ENCODE measurements at places on chromosomes 7 and 10. TPM values are rescaled to one million over a fixed set of nuclear protein-coding genes. Genes with fewer than 3 reads are reported as not detected.

The IKZF1 gene
- 295 TPM for total RNA-seq

The ZNF107 gene
- 12.9 TPM for total RNA-seq

The ITPRID1 gene
- total RNA-seq = not detected

DNA sequence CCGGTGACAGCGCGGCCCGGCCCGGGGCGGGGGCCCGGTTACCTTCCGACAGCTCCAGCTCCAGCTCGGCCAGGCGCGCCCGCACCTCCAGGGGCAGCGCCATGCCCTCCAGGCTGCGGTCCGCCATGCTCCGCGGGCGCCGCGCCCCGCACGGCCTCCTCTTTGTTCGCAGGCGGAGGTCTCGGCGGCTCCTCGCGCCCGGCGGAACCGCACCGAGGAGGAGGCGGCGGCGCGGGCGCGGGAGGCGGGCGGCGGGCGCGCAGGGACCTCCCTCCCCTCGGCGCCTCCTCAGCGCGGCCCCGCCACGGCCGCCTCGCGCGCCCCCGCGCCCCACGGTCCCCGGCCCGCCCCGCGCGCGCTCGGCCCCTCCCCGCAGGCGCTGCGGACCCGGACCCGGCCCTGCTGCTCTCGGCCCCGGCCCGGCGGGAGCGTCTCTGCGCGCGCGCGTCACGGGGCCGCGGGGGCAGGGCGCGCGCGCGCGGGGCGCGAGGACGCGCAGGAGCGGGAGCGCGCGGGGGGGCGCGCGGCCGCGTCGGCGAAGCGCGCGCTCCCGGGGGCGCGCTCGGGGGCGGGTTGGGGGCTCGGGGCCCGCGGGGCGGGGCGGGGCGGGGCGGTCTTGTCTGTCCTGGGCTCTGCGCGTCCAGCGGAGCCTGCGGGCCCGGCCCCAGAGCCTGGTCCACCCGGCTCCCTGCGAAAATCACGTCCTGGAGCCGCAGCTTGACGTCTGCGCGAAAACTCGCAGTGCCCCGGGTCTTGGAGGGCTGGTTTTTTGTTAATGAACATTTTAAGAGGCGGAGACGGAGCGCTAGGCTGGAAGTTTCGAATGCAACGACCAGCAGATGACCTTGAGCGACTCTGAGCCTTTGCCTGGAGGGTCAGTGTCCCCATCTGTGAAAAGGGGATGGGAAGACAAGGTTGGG, at the start of gene DIP2C:
Gene DIP2C (minus strand): TSS at position 217 of the 920 bp plus-strand sequence. CDS start 90 bp downstream, at position 127.
- no peak for DNase-seq
- peak within 1 kb of the TSS; percentile 38 for H3K4me3 ChIP-seq
- H3K4me1 ChIP-seq = peaks cover 6% of the 10 kb centered on the region
- H3K36me3 ChIP-seq = no peaks in the 10 kb centered on the region
- no peak within 1 kb of the TSS for H3K27ac ChIP-seq

DNA sequence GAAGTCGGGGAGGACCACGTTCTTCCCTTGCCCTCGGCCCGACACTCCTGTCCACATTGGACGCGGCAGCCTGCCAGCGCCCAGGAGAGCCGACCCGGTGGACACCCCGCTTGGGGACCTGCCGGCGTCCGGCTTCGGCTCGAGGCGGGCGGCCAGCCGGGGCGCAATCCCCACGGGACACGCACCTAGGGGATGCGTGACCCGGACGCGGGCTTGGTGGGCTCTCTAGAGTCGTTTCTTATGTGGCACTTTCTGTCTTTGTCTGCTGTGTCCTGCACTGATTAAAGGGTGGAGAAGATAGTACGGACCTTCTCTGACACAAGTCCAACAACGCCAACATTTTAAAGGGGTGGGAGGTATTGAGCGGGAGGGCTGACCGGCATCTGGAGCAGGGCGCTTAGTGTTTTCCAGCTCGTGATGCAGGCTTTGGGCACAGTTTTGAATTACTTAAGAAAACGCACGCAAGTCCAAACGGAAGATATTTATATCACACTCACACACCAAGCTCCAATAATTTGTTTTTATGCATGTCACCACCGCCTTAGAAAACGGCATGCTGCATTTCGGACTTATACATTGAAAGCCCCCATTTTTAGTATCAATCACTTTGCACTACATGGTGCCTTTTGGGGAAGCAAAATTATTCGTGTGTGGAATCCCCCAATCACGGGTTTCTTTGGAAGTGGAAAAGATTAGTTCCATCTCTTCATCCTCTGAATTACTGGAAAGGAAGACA, 3.9 kb upstream of the SPAG6 start:
- no peak for DNase-seq
- H3K4me3 ChIP-seq = peak overlapping the region; percentile 76
- H3K27ac ChIP-seq = peak overlapping the region; percentile 52
- H3K4me1 ChIP-seq = peaks cover 28% of the 10 kb centered on the region

DNA sequence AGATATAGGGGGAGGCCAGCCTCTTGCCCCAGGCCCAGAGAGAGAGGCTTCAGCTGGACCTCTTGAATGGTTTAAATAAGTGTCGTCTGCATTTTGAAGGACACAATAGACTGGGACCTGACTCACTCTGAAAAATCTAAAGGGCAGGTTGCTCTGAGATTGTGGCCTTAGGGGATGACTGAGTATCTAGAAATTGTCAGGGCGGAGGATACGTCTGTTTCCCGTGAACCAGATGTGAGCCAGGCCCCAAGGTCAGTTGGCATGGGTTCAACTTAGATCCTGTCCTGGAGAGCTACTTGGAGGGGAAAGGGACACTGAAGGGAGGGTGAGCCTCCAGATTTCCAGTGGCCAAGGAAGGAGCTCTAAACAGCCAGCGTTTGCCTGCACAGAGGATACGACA, 110.2 kb downstream of the CHN2 start:
- DNase-seq = no peak
- H3K27ac ChIP-seq = no peak overlapping the region
- no peaks in the 10 kb centered on the region for H3K4me1 ChIP-seq
- H3K27me3 ChIP-seq = no peaks in the 10 kb centered on the region

DNA sequence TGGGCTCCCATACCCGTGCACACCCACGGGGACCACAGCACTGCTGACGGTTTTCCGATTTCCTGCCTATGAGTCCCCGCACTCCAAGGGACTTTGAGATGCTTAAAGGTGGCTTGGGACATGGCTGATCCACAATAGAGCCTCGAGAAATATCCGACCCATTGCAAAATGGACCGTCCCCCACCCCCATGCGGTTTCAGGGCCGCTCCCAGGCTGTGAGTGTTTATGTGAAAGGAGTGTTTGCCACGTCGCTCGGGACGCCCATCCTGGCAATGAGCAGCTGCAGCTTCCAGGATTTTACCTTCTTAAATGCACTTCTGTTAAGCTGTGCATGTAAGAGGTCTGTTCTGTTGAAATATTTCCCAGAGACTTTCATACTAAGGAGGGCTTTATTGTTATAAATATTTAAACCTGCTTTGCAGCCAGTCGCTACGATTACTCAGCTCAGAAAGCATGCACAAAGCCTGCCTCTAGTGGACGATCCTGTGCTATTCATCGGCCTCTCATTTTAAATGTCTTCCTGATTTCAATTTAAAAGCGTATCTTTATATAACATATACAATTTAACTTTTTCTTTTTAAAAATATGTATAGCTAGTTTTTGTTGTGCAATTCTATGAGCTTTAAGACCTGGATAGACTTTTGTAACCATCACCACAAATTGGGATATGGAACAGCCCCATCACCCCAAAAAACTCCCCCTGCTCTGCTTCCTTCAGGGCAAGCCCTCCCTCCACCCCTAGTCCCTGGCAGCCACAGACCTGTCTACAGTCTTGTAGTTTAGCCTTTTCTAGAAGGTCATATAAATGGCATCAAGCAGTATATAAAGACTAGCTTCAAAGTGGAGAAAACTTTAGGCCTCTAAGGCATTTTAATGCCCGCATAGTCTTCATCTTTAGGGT, 418.3 kb downstream of the PAXIP1 start:
- no peak overlapping the region for H3K27ac ChIP-seq
- no peaks in the 10 kb centered on the region for H3K27me3 ChIP-seq
- H3K4me3 ChIP-seq = no peak overlapping the region
- no peaks in the 10 kb centered on the region for H3K36me3 ChIP-seq
- H3K4me1 ChIP-seq = no peaks in the 10 kb centered on the region
- DNase-seq = no peak

DNA sequence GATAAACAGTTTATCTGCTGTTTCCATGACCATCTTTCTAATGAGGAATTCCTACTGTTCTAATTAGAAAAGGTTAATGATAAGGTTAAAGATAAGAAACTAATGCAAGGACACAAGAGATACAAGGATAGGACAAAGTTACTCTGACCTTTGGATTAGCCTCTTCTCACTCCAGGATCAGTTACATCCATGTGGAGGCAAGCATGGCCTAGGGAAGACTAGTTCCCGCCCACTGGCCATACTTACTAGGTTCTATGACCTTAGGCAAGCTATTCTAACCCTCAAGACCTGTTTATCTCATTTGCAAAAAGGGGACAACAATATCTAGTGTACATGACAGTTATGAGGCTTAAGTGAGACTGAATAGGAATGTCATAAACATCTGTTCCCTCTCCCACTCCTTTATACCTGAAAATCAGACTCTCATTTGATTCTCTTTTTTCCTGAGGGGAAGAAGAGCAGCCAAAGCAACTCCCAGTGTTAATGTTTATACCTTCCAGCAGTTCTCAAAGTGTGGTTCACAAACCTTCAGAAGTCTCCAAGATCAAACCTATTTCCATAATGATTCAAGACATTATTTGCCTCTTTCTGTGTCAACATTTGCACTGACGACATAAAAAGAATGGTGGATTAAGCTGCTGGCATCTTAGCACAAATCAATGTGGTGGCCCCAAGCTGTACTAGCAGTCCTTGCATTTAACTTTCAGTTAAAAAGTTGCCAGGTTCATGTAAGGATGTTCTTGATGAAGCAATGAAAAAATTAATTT, 72.0 kb downstream of the SRPK2 start:
- no peak for DNase-seq
- H3K4me1 ChIP-seq = peaks cover 37% of the 10 kb centered on the region
- H3K27ac ChIP-seq = no peak overlapping the region
- H3K27me3 ChIP-seq = no peaks in the 10 kb centered on the region

DNA sequence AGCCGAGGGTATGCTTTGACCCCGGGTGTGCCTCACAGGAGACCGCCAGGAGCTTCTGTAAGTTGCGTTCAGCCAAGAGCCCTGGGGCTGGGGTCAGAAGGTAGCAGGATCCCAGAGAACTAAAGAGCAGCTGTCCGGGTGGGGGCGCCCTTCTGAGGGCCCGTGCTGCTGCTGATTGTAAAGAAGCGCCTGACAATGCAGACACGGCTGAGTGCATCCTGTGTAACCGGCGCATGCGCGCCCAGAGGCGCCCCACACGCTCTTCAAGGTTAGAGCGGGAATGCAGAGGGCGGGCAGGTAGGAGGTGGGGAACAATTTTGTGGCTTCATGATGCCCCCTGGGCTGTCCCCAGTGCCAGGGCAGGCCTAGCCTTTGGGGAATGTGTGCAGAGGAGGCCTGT, 210.2 kb upstream of the CTBP2 start:
- no peaks in the 10 kb centered on the region for H3K4me1 ChIP-seq
- DNase-seq = no peak
- no peak overlapping the region for H3K4me3 ChIP-seq
- no peaks in the 10 kb centered on the region for H3K36me3 ChIP-seq
- peaks cover 2% of the 10 kb centered on the region for H3K27me3 ChIP-seq
- no peak overlapping the region for H3K27ac ChIP-seq

DNA sequence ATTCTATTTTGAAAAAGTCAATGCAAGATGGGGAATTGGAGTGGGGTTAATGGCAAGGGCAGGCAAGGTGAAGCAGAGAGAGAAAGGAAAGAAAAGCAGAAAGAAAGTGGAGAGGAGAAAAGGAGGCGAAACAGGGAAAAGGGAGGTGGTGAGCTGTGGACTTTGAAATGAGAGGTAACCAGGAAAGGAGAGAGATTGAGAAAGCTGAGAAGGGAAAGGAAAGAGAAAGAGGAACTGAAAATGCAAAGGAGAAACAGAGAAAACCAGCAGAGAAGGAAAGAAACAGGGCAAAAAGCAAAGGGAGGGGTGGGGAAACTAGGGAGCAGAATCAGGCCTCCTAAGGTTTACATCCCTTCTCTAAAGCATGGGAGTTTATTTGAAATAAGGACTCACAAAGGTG, 72.5 kb upstream of the TPK1 start:
- peaks cover 8% of the 10 kb centered on the region for H3K4me1 ChIP-seq
- no peak overlapping the region for H3K4me3 ChIP-seq
- no peak overlapping the region for H3K27ac ChIP-seq
- H3K27me3 ChIP-seq = peaks cover 2% of the 10 kb centered on the region

All from activated CD8-positive, alpha-beta T cell treated with anti-CD3 and anti-CD28 coated beads for 36 hours (primary cell).